Activated T-helper 1 cell treated with anti-CD3 and anti-CD28 coated beads, Interleukin-2, amount 50 U/mL, for 16 hours (primary cell): ENCODE measurements at places on chromosomes 12 and 14.

GRCh38 chr12:48118284-48118871 is 786 bp upstream of the PFKM start:
- DNase-seq, result no peak

GRCh38 chr12:24233519-24234246 is 284.2 kb upstream of the SOX5 start:
- no peak for DNase-seq

GRCh38 chr12:40711121-40711520 is 18.9 kb downstream of the CNTN1 start:
- no peak for DNase-seq

GRCh38 chr14:53331247-53331646 is 178.1 kb upstream of the DDHD1 start:
- DNase-seq, result no peak

DNA sequence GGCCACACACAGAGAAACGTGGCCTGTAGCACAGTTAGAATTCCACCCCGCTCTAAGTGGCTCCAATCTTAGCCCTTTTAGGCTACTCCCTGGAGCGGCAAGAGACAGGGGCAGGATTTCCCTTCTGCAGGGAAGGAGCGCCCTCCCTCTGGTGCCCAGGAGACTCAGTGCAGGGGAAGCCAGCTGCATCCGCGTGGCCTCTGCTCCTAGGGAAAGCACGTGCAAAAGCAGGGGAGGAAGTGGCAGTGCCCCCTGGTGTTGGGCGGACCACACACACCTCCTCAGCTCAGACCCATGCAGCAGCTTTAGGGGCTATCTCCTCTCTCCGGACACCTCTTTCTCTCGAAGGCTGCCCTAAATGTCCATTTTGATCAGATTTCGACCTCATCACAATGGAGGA is 50.0 kb downstream of the SPRING1 start:
- DNase-seq, result no peak

GRCh38 chr14:90554341-90554740 is 157.5 kb downstream of the CALM1 start:
- no peak for DNase-seq

DNA sequence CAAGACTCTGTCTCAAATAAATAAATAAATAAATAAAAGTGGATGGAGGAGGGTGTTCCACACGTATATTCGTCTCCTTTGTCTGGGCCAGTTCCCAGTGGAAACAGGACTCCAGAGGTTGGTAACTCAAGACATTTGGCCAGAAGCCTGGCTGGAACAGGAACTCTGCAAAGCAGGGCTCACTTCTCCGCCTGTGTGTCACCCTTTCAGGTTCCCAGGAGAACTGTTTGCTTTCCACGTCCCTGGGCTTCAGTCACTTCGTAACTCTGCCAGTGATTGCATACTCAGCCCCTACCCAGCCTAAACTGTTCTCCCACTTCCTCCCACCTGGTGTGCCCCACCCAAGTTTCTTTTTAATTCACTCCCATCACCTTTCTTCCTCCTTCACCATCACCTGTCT is 7.0 kb upstream of the UBE2N start:
- DNase-seq, result no peak

- DNase-seq, result no peak
Observed at GRCh38 chr14:91354979-91355685, 62.5 kb downstream of the CCDC88C start.

DNA sequence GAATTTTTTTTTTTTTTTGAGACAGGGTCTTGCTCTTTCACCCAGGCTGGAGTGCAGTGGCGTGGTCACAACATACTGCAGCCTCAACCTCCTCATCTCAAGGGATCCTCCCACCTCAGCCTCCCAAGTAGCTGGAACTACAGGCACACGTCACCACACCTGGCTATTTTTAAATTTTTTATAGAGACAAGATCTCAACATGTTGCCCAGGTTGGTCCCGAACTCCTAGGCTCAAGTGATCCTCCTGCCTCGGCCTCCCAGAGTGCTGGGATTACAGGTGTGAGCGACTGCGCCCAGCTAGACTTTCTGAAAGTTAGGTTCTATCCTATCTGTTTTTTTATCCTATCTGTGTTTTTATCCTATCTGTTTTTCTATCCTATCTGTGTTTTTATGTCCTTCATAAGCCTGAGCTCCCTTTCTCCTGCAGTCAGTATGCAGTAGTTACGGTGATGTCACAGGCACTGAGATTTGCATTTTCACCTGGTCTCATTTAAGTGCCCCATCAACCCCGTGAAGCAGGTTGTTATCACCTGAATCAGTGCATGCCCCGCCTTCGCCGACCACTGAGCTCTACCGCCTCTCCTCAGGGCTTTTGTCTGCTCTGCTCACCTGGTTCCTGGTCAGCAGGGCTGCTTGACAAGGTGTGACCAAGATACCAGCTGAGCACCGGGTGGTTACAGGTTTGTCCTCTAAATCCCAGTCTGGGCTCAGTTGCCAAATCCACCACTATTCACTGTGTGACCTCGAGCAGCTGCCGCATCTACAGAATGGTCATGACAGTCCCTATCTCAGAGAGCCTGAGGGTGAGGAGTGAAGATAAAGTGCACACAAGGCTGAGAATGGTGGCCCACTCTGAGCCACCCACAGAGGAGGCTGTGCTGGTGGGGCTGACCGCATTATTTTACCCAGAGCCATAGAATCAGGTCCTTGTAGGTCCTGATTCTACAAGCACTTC is 33.1 kb downstream of the SYNDIG1L start:
- DNase-seq, result no peak

- no peak for DNase-seq
Observed at GRCh38 chr14:32258336-32258993, 55.4 kb upstream of the RNU6-8 start.

- no peak for DNase-seq
Observed at GRCh38 chr12:56115329-56115728, 1.1 kb upstream of the RPL41 start.

DNA sequence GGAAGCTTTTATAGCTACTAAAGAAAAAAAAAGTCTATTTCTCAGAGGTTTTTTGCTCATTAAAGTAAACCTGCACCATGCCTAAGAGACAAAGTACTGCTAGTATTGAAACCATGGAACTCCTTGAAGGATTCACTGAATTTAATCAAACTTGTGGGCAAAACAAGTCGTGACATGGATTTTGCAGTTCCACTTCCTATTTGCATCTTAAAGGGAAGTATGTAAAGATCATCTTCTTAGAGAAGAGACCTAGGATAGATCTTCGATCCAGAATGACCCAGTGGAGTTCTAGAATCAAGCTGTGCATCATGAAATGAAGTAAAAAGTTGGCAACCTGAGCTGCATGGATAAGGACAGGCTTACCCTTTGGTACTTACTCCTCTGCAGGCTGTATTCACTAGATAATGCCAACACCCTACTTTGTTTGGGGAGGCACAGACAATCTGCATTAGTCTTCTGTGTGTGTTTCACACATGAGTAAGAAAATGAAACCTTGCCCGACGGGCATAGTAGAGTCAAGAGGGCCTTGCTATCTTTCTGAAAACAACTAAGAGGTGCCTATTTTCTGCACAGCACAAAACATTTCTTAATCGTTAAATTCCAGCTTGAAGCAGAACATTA is 1.9 kb downstream of the GNG2 start:
- DNase-seq, result no peak

GRCh38 chr14:92254786-92255185 is 68.2 kb upstream of the SLC24A4 start:
- DNase-seq, result no peak

DNA sequence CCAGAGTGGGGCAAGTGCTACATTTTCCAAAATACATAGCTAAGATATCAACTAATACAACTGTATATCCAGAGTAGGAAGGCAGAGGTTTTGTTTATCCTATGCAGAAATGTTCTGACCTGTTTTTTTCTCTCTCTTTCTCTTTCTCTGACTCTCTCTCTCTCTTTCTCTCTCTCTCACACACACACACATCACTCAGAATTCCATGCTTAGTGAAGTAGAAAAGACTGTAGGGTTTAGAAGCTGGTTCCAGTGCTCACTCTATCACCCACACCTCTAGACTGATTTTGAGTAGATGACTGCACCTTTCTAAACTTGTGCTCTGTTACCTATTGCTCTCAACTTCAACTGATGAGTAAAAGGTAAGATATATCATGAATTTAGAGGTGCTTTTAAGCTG is 356.7 kb downstream of the LRIG3 start:
- no peak for DNase-seq

DNA sequence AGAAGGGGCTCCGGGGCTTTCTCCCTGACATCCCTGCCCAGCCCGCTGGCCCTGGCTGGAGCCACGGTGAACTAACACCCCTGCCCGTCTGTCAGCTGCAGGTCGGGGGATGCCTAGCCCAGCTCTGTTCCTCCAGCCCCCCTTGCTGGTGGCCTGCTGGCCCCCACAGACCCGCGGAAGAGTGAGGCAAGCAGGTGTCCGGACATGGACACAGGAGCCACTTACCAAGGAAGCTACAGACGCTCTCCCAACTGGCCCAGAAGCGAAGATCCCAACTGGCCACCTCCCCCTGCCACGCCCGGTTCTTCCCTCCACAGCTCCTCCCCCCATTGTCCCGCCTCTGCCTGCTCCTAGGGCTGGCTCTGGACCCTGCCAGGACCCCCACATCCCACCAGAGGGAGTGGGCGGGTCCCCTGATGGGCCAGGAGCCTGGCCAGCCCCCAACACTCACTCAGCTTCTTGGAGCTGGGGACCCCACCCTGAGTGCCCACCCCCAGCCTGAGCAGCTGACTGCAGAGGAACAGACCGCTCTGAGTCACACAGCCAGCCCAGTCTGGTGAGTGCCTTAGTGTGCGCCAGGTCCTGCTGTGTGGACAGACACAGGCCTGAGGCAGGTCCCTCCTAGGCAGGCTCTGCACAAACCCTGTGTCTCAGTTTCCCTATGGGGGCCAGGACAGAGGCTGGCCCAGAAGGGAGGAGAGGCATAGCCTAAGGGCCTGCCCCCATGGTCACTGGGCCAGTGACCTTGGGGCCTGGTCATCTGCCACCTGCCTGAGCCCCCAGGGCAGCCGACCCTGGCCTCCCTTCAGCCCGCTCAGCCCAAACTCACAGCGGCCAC is 7.7 kb downstream of the AHNAK2 start:
- DNase-seq, result no peak

DNA sequence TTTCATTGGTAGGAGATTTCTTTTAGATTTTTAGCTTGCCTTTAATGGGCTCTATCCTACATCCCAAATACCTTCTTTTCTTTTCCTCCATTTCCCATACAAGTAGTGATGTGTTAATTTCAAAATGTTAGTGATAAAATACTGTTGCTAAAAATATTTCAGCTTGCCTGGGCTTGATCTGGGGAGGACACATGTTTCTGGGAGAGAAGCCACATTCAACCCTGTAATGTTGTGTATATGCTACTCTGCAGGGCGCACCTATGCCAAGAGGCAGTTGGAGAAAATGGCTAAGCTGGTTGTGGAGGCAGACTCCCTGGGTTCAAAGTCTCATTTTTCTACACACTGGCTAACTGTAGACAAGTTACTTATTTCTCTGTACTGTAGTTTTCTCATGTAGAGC is 26.3 kb downstream of the FLRT2 start:
- no peak for DNase-seq

GRCh38 chr14:103022685-103023044 is 34.7 kb downstream of the CDC42BPB start:
- no peak for DNase-seq

DNA sequence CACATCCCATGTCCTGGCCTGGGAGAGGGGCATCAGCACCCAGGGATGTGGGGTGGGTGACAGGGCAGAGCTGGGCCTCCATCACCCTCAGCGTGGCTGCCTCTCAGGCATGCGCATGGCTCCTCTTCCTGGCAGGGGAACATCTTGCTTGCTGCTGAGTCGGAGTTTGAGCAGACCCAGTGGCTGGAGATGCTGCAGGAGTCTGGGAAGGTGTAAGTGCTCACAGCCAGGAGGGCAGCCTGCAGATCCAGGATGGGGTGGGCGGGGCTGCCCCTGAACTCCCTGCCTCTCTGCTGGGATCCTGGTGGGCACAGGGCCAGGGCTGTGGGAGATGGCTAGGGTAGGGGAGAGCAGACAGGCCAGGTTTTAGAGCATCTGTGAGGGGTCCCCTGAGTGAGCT is 16.2 kb downstream of the PLEKHD1 start:
- no peak for DNase-seq

- no peak for DNase-seq
Observed at GRCh38 chr12:104152685-104153241, 14.8 kb upstream of the NFYB start.

GRCh38 chr12:48104531-48104930 is 1.3 kb downstream of the SENP1 start:
- DNase-seq, result no peak

DNA sequence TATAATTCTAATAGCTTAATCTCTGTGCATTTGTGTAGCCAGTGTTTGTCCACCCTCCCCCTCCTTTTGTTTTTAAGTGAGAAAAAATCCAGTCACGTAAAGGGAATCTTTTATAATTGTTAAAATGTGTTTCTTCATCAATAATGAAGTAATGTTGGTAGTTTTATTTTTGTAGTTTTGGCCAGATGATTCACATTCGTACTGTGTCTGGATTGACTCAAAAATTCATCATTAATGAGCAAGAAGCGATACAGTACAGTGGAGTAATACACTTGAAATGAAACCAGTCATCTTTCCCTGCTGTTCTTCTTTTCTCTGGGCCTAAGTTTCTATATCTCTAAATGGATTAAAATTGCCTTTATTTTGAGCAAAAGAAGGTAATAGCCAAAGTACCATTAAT is 86.5 kb downstream of the SRGAP1 start:
- no peak for DNase-seq

DNA sequence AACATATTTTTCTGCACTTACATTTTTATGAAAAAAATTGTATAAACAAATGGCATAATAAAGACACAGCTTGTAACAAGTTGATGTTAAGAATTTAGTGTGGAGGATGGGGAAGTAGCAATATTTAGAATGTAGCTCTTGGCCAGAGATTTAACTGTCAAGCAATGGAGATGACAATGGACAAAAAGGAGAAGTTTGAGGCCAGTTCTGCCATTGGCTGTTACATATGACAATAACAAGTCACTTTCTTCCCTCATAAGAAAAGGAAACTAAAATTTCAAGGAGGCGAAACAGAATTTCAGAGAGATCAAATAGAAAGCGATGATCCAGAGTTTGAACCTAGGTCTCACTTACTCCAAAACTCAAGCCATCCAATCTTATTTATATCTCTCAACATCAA is 122.8 kb upstream of the CCDC175 start:
- no peak for DNase-seq

DNA sequence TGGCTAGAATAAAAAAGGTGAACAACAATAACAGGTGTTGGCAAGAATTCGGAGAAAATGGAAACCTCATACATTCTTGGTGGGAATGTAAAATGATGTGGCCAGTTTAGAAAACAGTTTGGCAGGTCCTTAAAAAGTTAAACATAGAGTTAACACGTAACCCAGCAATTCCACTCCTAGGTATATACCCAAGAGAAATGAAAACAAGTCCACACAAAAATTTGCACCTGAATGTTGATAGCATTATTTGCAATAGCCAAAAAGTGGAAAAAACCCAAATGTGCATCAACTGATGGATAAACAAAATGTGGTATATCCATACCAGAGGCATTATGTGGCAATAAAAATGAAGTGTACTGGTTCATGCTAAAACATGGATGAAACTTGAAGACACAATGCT is 2.3 kb upstream of the MYO1H start:
- no peak for DNase-seq
